Stimulated activated naive CD8-positive, alpha-beta T cell treated with anti-CD3 and anti-CD28 coated beads, Interleukin-15, Interleukin-2, amounts not matched to agents 100 U/mL and 50 U/mL, for 24 hours (primary cell): ENCODE measurements at places on chromosomes 11 and 22.

- no peak for DNase-seq
Measured at GRCh38 chr11:45949992-45950407, 27.5 kb downstream of the LARGE2 start.

DNA sequence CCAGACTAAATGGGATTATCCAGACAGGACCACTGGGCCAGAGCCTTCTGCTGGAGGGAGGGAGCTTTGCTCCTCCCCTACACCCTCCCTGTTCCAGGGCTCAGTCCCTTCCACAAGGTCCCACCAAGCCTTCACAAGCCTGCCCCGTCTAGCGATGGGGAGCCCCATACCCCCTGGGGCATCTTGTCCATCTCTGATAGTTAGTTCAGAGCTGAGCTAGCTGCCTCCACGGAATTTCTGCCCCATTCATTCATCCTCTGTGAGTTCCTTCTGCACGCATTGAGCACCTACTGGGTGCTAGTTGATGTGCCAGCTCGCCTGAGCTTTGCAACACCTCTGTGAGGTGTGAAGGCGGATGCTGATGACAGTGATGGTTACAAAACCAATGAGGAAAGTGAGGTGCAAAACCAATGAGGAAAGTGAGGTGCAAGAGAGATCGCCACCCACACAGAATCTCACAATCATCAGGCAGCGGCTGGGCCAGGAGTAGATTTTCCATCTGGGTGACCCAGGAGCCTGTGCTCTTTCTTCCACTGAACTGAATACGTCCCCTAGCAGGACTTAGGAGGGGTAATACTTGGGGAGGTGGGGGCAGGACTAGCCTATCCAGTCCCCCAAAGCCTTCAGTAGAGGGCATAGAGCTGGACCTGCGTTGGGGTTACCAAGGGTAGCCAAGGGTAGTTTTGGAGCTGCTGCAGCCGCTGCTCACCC lies 21.5 kb upstream of the CBX7 start:
- peak; percentile 45 for DNase-seq

DNA sequence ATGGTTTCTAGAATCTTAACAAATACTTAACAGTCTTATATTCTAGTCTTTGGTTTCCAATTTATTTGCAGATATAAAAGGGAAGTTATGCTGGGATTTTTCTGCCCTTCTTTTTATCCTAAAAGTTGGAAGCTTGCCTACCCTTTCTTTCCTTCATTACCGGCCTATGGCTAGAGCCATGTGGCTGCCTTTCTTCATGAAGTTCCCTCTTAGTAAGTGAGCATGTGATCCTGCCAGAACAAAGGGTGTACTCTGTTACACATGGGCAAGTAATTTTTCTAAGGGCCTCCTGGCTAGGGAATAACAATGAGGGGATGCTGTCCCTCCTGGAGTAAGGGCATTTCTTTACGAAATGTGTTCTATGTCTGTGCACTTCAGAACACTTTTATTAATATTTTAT lies 252.1 kb upstream of the PITPNB start:
- DNase-seq: no peak

GRCh38 chr11:1222491-1223345 lies at the start of gene MUC5B:
Gene MUC5B (plus strand): TSS chr11:1223066. CDS start chr11:1223124, 58 bp downstream.
- no peak for DNase-seq

GRCh38 chr11:77035580-77035979 lies 1.4 kb downstream of the B3GNT6 start:
- DNase-seq: no peak
